Esophagus muscularis mucosa (tissue), 4 donors: ENCODE measurements at places on chromosomes 5 and 9. TPM values are rescaled to one million over a fixed set of nuclear protein-coding genes. Genes with fewer than 3 reads are reported as not detected.

Gene LRRC14B
- total RNA-seq = not detected

Gene SLC1A3
- total RNA-seq = 24.9 TPM

Gene SHISAL2B
- total RNA-seq = not detected

Gene DBH
- not detected for total RNA-seq

Gene LPAR1
- 34.1 TPM for total RNA-seq

Gene SLC6A3
- not detected for total RNA-seq

Gene PCDHGA5
- 5.2 TPM for total RNA-seq

Gene TJP2
- 101 TPM for total RNA-seq

Gene FOXD4L3
- not detected for total RNA-seq

Gene IL11RA
- 34.2 TPM for total RNA-seq

Gene UAP1L1
- 5.5 TPM for total RNA-seq

GRCh38 chr5:141915881-141916336 is 7.8 kb upstream of the DELE1 start:
- no peak for DNase-seq
- peaks cover 13% of the 10 kb centered on the region for H3K27me3 ChIP-seq
- H3K27ac ChIP-seq = no peak overlapping the region
- no peak overlapping the region for H3K4me3 ChIP-seq
- H3K36me3 ChIP-seq = no peaks in the 10 kb centered on the region
- peaks cover 12% of the 10 kb centered on the region for H3K4me1 ChIP-seq

DNA sequence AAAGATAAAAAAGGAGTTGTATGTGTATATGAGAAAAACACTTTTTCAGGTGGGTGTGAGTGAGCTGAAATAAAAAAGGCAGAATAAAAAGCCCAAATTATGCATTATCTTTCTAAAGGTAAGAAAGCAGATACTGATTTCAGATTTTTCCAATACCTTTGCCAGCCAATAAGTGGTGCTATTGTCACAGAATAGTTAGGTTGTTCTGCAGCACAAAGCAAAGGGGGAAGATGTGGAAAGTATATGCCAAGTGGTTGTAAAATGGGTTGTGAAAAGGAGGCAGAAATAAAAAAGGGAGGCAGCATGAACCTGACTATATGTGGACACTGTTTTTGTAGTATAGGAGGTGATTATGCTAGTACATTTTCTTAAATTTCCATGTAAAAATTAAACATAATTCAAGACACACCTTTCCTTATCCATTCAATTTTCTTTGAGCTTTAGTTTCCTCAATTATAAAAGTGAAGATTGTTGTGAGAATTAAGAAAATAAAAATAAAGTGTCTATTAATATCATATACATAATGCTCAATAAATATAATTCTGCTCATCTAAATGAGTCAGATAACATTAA is 106.7 kb downstream of the SMIM15 start:
- H3K27ac ChIP-seq = no peak overlapping the region
- no peak overlapping the region for H3K4me3 ChIP-seq
- no peak for DNase-seq
- H3K36me3 ChIP-seq = no peaks in the 10 kb centered on the region
- no peaks in the 10 kb centered on the region for H3K4me1 ChIP-seq
- no peaks in the 10 kb centered on the region for H3K27me3 ChIP-seq

GRCh38 chr5:149561848-149562247 is 10.6 kb upstream of the CSNK1A1 start:
- peaks cover 44% of the 10 kb centered on the region for H3K4me1 ChIP-seq
- H3K27me3 ChIP-seq = no peaks in the 10 kb centered on the region
- H3K36me3 ChIP-seq = no peaks in the 10 kb centered on the region
- peak overlapping the region; percentile 15 for H3K4me3 ChIP-seq

GRCh38 chr9:127867356-127868277 is 9.9 kb downstream of the AK1 start:
- H3K36me3 ChIP-seq = peaks cover 11% of the 10 kb centered on the region
- H3K4me3 ChIP-seq = no peak overlapping the region
- peaks cover 12% of the 10 kb centered on the region for H3K4me1 ChIP-seq
- no peak for DNase-seq
- H3K27me3 ChIP-seq = no peaks in the 10 kb centered on the region
- peak overlapping the region; percentile 45 for H3K27ac ChIP-seq

- H3K36me3 ChIP-seq = peaks cover 88% of the 10 kb centered on the region
- peaks cover 5% of the 10 kb centered on the region for H3K4me1 ChIP-seq
- no peak overlapping the region for H3K27ac ChIP-seq
- no peak for DNase-seq
Observed at GRCh38 chr9:124348363-124348762, 66.9 kb downstream of the PSMB7 start.

DNA sequence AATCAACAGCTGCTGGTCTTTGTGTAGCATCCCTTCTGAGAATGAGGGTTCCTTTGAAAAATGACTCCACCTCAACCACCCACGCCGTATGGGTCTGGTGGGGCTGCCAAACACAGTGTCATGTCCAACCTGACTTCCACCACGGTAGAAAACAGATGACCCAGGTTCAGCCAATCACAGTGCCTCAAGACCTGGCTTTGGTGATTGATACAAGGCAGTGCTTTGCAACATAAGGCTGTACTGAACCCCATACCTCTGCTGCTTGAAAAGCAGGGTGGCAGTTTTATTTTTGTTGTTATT is 11.5 kb upstream of the TGFBR1 start:
- no peaks in the 10 kb centered on the region for H3K27me3 ChIP-seq

- H3K4me3 ChIP-seq = no peak overlapping the region
- no peaks in the 10 kb centered on the region for H3K27me3 ChIP-seq
- H3K36me3 ChIP-seq = no peaks in the 10 kb centered on the region
- no peaks in the 10 kb centered on the region for H3K4me1 ChIP-seq
- no peak for DNase-seq
- no peak overlapping the region for H3K27ac ChIP-seq
Observed at GRCh38 chr5:102722931-102723330, 32.2 kb upstream of the PAM start.

GRCh38 chr5:141821430-141821925 is 56.7 kb downstream of the PCDH1 start:
- no peak overlapping the region for H3K4me3 ChIP-seq
- no peaks in the 10 kb centered on the region for H3K36me3 ChIP-seq
- no peak for DNase-seq
- H3K27me3 ChIP-seq = peaks cover 21% of the 10 kb centered on the region
- H3K27ac ChIP-seq = peak overlapping the region; percentile 75
- peaks cover 38% of the 10 kb centered on the region for H3K4me1 ChIP-seq

DNA sequence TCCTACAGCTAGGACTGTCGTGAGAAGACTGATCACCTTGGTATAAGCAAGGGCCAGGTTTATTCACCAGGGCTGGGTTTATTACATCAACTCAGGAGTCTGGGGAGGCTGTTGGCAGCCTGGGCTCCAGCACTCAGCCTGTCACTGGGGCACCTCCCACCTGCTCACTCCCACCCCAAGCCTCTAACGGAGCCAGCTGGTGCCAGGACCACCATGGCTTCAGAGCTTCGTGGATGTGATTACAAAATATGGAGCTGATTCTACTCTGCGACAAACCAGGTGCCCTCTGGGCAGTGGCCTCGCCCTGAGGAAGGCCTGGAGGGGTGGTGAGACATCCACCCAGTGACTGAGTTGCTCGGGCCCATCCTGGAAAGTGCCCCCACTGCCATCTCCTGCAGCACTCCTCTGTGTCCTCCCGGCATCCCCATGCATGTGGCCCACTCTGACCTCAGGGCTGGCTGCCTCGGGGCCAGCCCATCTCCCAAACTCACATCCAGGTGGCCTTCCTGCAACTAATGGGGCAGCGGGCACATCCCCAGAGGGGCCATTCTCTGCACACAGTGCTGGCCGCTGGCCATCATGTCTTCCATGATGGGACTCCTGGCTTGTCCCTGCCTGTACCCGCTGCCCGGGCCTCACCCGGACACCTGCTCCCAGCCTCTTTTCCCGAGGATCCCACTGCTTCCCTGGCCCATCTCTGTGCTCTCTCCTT is 49.6 kb downstream of the SECISBP2 start:
- no peak overlapping the region for H3K27ac ChIP-seq
- H3K27me3 ChIP-seq = no peaks in the 10 kb centered on the region
- H3K36me3 ChIP-seq = peaks cover 1% of the 10 kb centered on the region
- DNase-seq = no peak

- peaks cover 25% of the 10 kb centered on the region for H3K4me1 ChIP-seq
- H3K27me3 ChIP-seq = no peaks in the 10 kb centered on the region
- no peak overlapping the region for H3K27ac ChIP-seq
- H3K36me3 ChIP-seq = no peaks in the 10 kb centered on the region
Observed at GRCh38 chr5:108259306-108259705, 122.6 kb downstream of the FBXL17 start.

GRCh38 chr9:134291452-134291881 is 34.8 kb upstream of the RXRA start:
- no peaks in the 10 kb centered on the region for H3K27me3 ChIP-seq
- no peak for DNase-seq
- no peak overlapping the region for H3K4me3 ChIP-seq

- no peaks in the 10 kb centered on the region for H3K4me1 ChIP-seq
- no peak overlapping the region for H3K27ac ChIP-seq
- H3K4me3 ChIP-seq = no peak overlapping the region
Observed at GRCh38 chr5:167147879-167148278, 1143.6 kb upstream of the WWC1 start.

- no peak overlapping the region for H3K4me3 ChIP-seq
- H3K27me3 ChIP-seq = no peaks in the 10 kb centered on the region
- H3K36me3 ChIP-seq = peaks cover 20% of the 10 kb centered on the region
- no peaks in the 10 kb centered on the region for H3K4me1 ChIP-seq
Observed at GRCh38 chr9:98220911-98221310, 28.5 kb upstream of the CORO2A start.

DNA sequence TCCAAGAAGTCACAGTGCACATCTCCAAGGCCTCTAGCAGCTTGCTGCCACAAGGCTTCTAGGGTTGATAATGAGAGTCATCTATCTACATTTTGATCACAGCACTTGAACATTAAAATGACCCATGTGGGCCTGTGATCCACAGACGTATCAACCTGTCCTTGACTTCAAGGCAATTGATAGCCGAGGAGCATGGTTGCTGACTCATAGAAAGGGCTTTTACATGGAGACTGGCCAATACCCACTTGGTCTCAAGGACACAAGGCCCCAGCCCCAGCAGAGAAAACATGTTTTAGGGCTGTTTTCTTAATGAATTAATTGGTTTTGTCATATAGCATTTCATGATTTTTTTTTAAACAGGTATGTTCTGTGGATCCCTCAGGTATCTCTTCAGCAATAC is 314.0 kb downstream of the SEMA5A start:
- H3K4me1 ChIP-seq = no peaks in the 10 kb centered on the region
- no peak for DNase-seq
- H3K27me3 ChIP-seq = no peaks in the 10 kb centered on the region
- no peaks in the 10 kb centered on the region for H3K36me3 ChIP-seq

GRCh38 chr5:107451028-107451427 is 219.7 kb downstream of the EFNA5 start:
- no peak overlapping the region for H3K4me3 ChIP-seq
- H3K27me3 ChIP-seq = no peaks in the 10 kb centered on the region
- H3K36me3 ChIP-seq = no peaks in the 10 kb centered on the region
- H3K4me1 ChIP-seq = no peaks in the 10 kb centered on the region
- H3K27ac ChIP-seq = no peak overlapping the region
- no peak for DNase-seq

- H3K27me3 ChIP-seq = no peaks in the 10 kb centered on the region
- no peaks in the 10 kb centered on the region for H3K4me1 ChIP-seq
- no peak overlapping the region for H3K4me3 ChIP-seq
Observed at GRCh38 chr5:168747987-168748777, 169.0 kb upstream of the PANK3 start.

DNA sequence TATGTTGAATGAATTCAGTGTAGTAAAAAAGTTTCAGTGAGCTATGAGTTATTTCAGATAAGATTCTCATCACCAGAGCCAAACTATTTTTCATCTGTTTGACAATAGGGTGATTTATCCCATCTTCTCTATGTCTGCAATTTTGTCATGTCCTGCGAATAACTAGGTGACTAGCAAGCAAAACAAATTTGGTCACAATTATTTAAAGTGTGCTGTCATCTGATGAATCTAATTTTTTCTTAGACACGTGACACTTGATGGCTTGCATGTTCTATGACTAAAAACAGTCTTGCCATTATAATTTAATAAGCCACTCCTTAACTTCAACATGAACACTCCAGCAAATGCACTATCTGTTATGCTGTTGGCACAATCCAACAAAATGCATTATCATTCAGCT is 35.0 kb downstream of the FEM1C start:
- H3K36me3 ChIP-seq = no peaks in the 10 kb centered on the region
- DNase-seq = no peak
- no peaks in the 10 kb centered on the region for H3K4me1 ChIP-seq
- no peak overlapping the region for H3K4me3 ChIP-seq

- H3K4me3 ChIP-seq = peak within 1 kb of the TSS; percentile 88
- H3K36me3 ChIP-seq = no peaks in the 10 kb centered on the region
- H3K27me3 ChIP-seq = no peaks in the 10 kb centered on the region
- H3K27ac ChIP-seq = peak within 1 kb of the TSS; percentile 96
- peaks cover 41% of the 10 kb centered on the region for H3K4me1 ChIP-seq
Observed at GRCh38 chr5:10761185-10761932, at the start of gene DAP. DAP (minus strand) TSS chr5:10761234; CDS start chr5:10761068, 166 bp downstream.

GRCh38 chr5:146828385-146828784 is 50.2 kb downstream of the PPP2R2B start:
- H3K27ac ChIP-seq = no peak overlapping the region
- no peaks in the 10 kb centered on the region for H3K36me3 ChIP-seq
- no peaks in the 10 kb centered on the region for H3K27me3 ChIP-seq
- no peak for DNase-seq
- no peaks in the 10 kb centered on the region for H3K4me1 ChIP-seq

DNA sequence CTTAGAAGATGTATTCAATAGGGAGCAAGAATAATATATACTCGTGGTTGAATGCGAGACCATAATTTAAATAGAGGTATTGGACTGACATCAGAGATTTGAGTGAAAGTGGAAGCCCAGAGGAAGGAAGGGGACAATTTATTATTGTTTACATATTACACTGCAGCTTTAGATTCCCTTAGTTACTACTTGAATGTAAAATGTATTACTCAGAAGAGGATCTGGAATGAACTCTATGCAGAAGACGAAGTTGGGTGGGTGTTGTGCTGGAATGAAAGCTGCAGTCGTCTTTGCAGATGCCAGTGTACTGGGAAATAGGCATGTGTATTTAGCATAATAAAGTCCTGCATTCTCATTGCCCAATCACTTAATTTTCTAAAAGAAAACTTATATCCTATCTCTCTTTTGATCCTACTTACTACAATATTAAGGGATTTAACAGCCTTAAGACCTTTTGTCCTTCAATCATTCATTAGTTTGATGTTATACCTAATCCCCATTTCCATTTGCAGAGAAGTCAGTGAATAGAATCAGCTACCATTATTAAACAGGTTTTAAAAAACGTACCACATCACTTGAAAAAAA is 570.7 kb upstream of the WWC1 start:
- no peak for DNase-seq
- H3K36me3 ChIP-seq = no peaks in the 10 kb centered on the region
- H3K4me1 ChIP-seq = no peaks in the 10 kb centered on the region
- no peaks in the 10 kb centered on the region for H3K27me3 ChIP-seq
- no peak overlapping the region for H3K4me3 ChIP-seq

DNA sequence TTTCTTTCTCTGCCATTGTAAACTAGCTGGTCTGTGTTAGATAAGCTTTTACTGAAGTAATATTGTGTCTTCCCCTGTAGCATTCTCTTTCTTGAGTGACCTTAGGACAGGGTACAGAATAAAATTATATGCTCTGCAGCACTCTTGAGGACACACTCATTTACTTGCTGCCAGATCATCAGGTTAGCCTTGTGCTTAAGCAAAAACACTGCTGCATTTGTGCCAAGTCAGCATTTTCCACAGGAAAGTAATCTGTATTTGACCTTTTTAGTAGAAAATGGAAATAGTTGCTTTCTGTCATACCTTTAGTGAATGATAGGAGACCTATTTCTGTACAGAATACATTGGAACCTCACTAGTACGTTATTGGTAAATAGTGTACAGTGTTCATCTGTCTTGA is 54.2 kb downstream of the LMNB1 start:
- H3K27me3 ChIP-seq = no peaks in the 10 kb centered on the region
- H3K36me3 ChIP-seq = peaks cover 13% of the 10 kb centered on the region
- DNase-seq = no peak
- H3K4me1 ChIP-seq = no peaks in the 10 kb centered on the region
- H3K4me3 ChIP-seq = no peak overlapping the region
